ENCODE measurements at places on chromosomes 5 and 9.

- no peak overlapping the region for H3K27ac ChIP-seq
- H3K27me3 ChIP-seq = no peaks in the 10 kb centered on the region
- no peaks in the 10 kb centered on the region for H3K4me1 ChIP-seq
- H3K4me3 ChIP-seq = no peak overlapping the region
- H3K36me3 ChIP-seq = peaks cover 17% of the 10 kb centered on the region
Measured at GRCh38 chr9:33320568-33321261, 30.4 kb downstream of the NFX1 start.

GRCh38 chr5:110055302-110055701, 365.6 kb downstream of the MAN2A1 start:
- no peaks in the 10 kb centered on the region for H3K27me3 ChIP-seq
- H3K27ac ChIP-seq = no peak overlapping the region
- no peak for DNase-seq
- H3K4me3 ChIP-seq = no peak overlapping the region
- peaks cover 18% of the 10 kb centered on the region for H3K4me1 ChIP-seq
- H3K36me3 ChIP-seq = no peaks in the 10 kb centered on the region

GRCh38 chr9:88966894-88967676, 24.2 kb upstream of the S1PR3 start:
- H3K27ac ChIP-seq = no peak overlapping the region
- DNase-seq = no peak
- H3K4me3 ChIP-seq = no peak overlapping the region
- H3K27me3 ChIP-seq = no peaks in the 10 kb centered on the region

GRCh38 chr5:83988293-83988685, 267.6 kb upstream of the HAPLN1 start:
- no peak overlapping the region for H3K4me3 ChIP-seq
- no peaks in the 10 kb centered on the region for H3K4me1 ChIP-seq
- H3K27ac ChIP-seq = no peak overlapping the region
- no peaks in the 10 kb centered on the region for H3K36me3 ChIP-seq
- DNase-seq = no peak
- H3K27me3 ChIP-seq = no peaks in the 10 kb centered on the region

GRCh38 chr5:132677191-132677590, 3.4 kb downstream of the IL4 start:
- no peak overlapping the region for H3K27ac ChIP-seq
- H3K27me3 ChIP-seq = no peaks in the 10 kb centered on the region
- peaks cover 11% of the 10 kb centered on the region for H3K4me1 ChIP-seq
- no peak for DNase-seq

DNA sequence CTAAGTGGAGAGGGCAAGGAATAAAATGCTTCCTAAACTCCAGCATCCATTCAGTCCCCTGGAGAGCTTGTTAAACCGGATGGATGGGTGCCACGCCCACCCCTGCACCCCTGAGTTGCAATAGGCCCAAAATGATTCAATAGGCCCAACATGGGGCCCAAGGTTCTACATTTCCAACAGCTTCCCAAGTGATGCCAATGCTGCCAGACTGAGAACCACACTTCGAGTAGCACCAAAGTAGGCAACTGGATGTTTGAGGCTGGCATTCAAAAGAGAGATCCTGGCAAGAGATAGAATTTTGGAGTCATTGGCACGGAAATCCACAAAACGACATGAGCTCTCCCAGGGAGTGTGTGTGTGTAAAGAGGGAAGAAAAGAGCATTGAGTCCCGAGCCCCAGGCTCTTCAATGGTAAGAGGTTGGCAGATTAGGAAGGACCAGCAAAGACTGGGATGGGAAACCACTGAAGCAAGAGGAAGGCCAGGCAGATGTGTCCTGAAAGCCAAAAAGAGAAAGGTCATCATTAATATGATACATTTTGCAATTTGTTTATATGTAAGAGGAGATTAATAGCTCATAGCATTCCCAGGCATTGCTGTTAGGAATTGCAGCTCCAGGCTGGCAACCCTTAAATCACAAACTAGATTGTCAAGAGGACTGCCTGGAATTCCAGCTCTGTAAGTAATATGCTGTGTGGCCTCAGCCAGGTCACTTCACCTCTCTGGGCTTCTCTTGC, 130.6 kb downstream of the KCNIP1 start:
- no peak overlapping the region for H3K27ac ChIP-seq
- peaks cover 41% of the 10 kb centered on the region for H3K27me3 ChIP-seq
- DNase-seq = no peak

DNA sequence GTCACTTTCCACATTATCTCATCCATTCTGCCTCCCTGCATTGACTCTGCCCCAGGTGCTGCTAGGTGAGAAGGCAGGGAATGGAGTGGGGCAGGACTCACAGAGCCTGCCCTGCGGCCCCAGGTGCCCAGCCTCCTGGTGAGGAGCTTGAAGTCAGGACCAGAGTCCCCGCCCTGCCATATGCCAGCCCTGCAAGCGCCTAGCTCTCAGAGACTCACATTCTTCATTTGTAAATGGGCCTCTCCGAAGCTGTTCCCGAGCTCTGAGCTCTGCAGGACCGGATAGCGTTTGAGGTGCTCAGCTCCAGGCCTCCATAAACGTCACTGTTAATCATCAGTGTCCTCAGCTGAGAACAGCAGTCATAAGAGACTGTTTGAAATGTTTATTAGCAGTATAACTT, 75.1 kb upstream of the STXBP1 start:
- no peak overlapping the region for H3K4me3 ChIP-seq
- H3K27me3 ChIP-seq = no peaks in the 10 kb centered on the region
- H3K36me3 ChIP-seq = no peaks in the 10 kb centered on the region
- no peaks in the 10 kb centered on the region for H3K4me1 ChIP-seq

- no peak overlapping the region for H3K4me3 ChIP-seq
- no peaks in the 10 kb centered on the region for H3K36me3 ChIP-seq
- no peak for DNase-seq
Measured at GRCh38 chr9:125393426-125393825, 131.8 kb downstream of the GAPVD1 start.

- no peaks in the 10 kb centered on the region for H3K36me3 ChIP-seq
- H3K27ac ChIP-seq = no peak overlapping the region
- no peaks in the 10 kb centered on the region for H3K4me1 ChIP-seq
- H3K4me3 ChIP-seq = no peak overlapping the region
Measured at GRCh38 chr9:17291766-17292165, 156.9 kb downstream of the CNTLN start.

DNA sequence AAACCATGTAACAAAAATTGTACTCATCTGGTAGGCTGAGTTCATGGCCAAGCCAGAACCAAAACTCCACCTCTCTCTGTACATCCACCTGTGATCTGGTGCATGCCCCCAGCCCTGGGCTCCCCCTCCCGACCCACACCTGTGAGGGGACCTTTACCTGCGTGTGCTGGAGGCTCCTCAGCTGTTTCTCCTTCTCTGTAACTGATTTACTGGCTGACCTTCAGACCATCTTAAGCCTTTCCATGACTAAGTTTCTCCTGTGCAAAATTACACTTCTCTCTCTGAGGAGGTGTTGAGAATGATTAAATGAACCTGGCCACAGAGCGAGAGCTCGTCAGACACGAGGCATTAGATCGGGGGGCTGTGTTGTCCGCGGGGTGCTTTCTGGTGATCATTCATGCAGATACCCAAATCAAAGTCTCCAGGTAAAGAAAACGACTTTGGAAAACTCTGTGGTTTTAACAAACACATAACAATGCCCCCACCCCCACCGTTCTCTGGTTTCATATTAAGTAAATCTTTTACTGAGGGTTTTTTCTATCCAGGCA, 136.4 kb downstream of the SEMA5A start:
- H3K27ac ChIP-seq = no peak overlapping the region
- DNase-seq = no peak
- no peak overlapping the region for H3K4me3 ChIP-seq
- no peaks in the 10 kb centered on the region for H3K4me1 ChIP-seq

- no peak for DNase-seq
- no peak overlapping the region for H3K4me3 ChIP-seq
- H3K27ac ChIP-seq = no peak overlapping the region
Measured at GRCh38 chr5:159048298-159048697, 51.4 kb downstream of the EBF1 start.

DNA sequence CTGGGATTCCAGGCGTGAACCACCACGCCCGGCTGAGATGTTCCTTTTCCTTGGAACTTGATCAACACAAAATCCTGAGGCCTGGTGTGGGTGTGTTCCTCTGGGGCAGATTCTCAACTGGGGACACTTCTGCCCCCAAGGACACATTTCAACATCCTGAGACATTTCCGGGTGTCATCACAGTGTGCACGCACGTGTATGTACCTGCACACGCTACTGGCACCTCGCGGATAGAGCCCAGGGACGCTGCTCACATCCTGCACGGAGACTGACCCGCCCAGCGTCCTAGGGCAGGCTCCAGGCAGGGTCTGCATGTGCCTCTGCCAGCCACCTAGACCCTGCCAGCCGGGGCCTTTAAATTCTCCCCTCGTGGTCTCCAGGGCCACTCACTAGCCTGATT, 8.0 kb downstream of the SAPCD2 start:
- H3K4me3 ChIP-seq = no peak overlapping the region
- no peaks in the 10 kb centered on the region for H3K36me3 ChIP-seq
- H3K27ac ChIP-seq = no peak overlapping the region
- no peak for DNase-seq

DNA sequence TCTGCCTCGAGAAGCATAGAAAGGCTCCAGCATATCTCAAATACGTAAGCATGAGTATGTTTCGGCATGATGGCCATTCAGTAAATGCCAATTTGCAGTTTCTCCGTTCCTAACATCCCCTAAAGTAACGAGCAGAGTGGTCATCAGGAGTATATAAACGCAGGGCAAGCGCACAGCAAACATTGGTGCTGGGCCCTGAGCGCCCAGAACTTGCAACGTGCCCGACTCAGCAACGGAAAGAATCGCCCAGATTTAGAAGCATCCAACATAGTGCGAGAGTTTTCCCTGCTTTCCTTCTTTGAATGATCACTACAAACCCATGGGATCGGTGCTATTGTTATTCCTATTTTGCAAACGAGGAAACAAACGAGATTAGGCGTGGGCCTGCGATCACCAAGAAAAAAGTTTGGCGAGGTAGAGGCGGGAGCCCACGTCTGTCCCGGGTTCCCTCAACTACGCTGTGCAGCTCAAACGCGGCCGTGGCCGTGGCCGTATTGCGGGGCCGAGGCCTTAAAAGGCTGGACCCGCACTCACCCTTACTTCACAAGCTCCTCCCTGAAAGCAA, 505 bp downstream of the RPS14 start:
- H3K4me3 ChIP-seq = peak overlapping the region; percentile 94
- no peaks in the 10 kb centered on the region for H3K27me3 ChIP-seq
- H3K27ac ChIP-seq = peak overlapping the region; percentile 97
- peaks cover 31% of the 10 kb centered on the region for H3K4me1 ChIP-seq
- H3K36me3 ChIP-seq = peaks cover 44% of the 10 kb centered on the region

DNA sequence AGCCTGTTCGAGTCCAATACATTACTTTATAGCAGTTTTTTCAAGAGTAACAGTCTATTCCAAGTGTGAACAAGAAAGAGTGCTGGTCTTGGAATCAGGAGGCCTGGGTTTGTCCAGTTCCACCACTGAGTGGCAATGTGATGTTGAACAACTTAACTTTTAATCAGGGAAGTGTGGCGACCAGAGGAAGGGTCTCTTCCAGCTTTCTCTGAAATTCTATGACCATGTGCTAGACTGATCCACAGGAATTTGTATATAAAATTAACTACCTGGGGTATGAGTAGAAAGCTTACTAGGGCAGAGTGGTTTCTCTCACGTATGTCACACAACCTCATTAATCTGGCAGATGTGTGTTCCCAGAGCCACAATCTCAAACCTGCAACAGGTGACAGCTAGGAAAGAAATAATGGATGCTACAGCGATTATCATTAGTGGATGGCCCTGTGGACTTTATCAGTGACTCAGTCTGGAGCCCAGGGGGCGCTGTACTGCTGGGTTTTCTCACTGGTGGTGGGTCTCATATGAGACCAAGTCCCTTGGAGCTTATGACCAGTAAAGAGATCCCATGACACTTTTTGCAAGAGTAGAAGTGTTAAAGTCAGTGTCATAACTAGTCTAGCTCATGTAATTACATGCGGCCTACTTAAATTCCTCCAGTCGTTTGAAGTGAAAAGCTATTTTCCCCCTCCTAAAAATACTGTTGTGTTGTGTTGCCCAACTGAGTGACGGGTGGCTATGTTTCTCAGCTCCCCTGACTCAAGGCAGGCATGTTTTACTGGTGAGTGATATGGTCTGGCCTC, 116.5 kb downstream of the GDNF start:
- H3K27ac ChIP-seq = no peak overlapping the region
- DNase-seq = no peak
- H3K27me3 ChIP-seq = no peaks in the 10 kb centered on the region
- H3K4me1 ChIP-seq = no peaks in the 10 kb centered on the region
- H3K36me3 ChIP-seq = peaks cover 23% of the 10 kb centered on the region
- no peak overlapping the region for H3K4me3 ChIP-seq

DNA sequence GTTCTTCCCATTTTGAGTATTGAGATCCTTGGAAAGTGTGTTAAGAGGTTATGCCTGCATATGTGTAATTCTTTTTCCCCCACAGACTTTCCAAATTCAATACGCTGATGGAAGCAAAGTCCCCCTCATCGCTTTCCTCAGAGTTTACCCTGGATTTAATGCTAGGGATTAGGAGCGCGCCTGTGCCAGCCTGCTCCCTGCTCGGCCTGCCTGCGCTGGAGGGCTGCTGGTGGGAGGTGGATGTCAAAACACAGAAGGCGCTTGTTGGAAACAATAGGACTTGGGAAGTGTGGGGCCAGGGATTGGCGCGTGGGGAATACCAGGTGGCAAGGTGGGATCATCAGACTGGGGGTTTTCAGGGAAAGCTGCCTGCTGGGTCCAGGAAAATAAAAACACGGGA, 39.8 kb upstream of the PTCH1 start:
- no peak overlapping the region for H3K4me3 ChIP-seq
- H3K36me3 ChIP-seq = no peaks in the 10 kb centered on the region
- H3K27me3 ChIP-seq = peaks cover 37% of the 10 kb centered on the region
- no peak for DNase-seq
- H3K4me1 ChIP-seq = peaks cover 4% of the 10 kb centered on the region

DNA sequence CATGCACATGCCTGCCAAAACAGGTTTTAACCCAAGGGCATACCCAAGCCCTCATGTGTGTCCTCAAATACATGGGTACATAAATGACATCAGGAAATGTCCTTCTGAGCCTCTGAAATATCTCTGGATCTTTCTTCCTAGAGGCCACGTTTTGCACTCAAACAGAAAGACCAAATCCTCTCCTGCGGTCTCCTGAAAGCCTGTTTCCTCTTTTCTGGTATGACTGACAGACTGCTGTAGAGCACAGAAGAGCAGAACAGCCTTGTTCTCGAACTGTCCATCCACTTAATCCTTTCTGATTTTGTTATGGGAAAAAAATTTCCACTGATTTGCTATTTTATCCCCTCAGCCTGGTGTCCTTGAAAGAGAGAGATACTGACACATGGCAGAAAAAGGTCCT, 107.2 kb downstream of the ASTN2 start:
- no peaks in the 10 kb centered on the region for H3K36me3 ChIP-seq
- no peak overlapping the region for H3K27ac ChIP-seq
- no peaks in the 10 kb centered on the region for H3K27me3 ChIP-seq
- DNase-seq = no peak
- H3K4me1 ChIP-seq = no peaks in the 10 kb centered on the region

DNA sequence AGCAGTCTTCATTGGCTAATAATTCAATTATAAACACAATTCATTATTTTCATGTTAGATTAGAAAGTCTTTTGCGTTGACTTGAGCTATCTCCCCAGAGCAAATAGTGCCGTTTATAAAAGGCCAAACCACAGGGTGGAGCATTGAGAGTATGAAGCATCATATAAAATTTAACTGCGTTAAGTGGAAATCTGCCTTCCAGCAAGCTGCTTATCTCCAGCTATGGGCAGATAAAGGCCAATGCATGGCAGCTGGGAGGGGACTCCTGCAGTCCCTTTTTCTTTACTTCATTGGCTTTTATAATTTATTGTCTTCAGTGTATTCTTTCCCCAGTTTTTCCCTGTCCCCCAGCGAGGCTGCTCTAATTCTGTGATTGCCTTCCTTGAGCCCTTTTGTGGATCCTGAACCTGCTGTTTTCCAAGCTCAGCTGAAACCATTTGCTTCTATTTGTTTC, 113.7 kb downstream of the TMEM232 start:
- H3K36me3 ChIP-seq = no peaks in the 10 kb centered on the region
- no peaks in the 10 kb centered on the region for H3K27me3 ChIP-seq
- H3K4me3 ChIP-seq = no peak overlapping the region
- H3K27ac ChIP-seq = no peak overlapping the region
- no peak for DNase-seq
